ENCODE measurements at places on chromosomes 5 and 9.

DNA sequence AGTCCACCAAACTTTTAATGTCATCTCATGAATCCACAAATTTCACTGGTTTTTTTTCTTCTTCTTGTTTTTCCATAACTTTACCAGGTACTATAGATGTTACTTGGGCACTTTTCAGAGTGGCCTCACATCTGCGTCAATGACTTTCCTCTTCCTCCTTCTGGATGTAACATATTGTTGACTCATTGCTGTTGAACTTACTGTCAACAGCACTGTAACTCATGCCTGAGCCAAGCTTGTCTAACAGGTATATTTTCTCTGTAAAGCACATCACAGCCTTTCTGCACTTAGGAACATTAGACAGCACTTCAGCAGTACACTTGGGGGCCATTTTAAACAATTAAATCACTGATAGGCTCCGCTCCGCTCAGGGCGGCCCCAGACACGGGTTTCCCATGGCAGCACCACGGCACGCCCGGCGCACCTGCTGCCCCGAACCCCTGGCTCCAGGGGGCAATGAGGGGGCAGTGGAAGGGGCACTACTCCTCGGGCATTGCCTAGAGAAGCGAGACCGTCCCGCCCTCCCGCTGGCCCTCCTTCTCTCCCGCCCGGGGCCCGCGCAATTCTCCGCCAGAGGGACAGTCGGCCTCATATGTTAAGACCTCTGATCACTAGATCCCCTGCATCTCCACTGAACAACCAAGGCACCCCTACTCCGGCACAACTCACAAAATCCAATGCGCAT, 41.9 kb upstream of the SPATA31C2 start:
- no peak for DNase-seq

GRCh38 chr5:177256296-177256695, 47.2 kb downstream of the RAB24 start:
- no peak for DNase-seq

GRCh38 chr5:133749331-133749985, 137.1 kb upstream of the FSTL4 start:
- DNase-seq: no peak

DNA sequence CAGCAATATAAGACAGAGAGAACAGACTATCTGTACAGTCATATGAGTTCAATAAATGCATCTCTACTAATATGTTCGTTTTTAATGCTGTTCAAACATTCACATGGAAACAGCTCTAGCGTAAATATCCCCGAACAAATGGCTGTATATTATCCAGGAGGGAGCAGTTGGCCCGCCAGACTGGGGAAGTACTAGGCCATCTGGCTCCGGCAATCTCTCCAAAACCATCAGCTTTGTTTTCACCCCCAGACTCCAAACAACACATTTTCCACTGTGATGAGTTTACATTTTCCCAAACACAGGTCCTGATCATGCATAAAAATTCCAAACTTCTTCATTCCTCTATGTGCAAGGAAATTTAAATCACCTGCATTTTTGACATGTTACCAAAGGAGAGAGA, 8.7 kb downstream of the EBF1 start:
- DNase-seq: no peak

GRCh38 chr9:125255781-125256391, 5.7 kb upstream of the GAPVD1 start:
- DNase-seq: no peak

DNA sequence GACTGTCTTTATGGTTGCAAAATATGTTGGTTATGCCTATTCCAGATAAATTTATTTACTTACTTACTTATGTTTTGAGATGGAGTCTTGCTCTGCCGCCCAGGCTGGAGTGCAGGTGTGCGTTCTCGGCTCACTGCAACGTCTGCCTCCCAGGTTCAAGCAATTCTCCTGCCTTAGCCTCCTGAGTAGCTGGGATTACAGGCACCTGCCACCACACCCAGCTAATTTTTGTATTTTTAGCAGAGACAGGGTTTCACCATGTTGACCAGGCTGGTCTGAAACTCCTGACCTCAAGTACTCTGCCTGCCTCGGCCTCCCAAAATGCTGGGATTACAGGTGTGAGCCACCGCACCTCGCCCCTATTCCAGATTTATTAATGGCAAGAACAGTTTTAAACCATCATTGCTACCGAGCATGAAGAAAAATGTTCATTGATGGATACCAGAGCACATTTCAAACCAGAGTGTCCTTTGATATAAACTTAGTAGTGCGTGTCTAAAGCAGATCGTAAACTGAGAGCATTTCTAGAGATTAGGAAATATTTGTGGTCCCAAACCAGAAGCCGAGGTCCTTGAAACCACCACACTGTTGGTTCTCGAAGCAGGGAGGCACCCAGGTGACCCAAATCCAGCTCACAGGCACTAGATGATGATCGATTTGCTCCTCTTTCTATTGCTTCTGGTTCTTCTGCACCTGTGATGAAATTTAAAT, 85.2 kb downstream of the GRAMD2B start:
- DNase-seq: no peak

- DNase-seq: no peak
These were observed 102.5 kb upstream of the TXNDC8 start for GRCh38 chr9:110440172-110440571.

- no peak for DNase-seq
These were observed 251.6 kb upstream of the PTGER4 start for GRCh38 chr5:40428126-40428525.
